ENCODE measurements at places on chromosomes 2 and 18.

GRCh38 chr18:23356915-23357601 lies 96.0 kb upstream of the RIOK3 start:
- DNase-seq: no peak

- DNase-seq: no peak
Observed at GRCh38 chr2:172513524-172513900, 42.4 kb upstream of the PDK1 start.

GRCh38 chr18:2303517-2304238 lies 267.6 kb downstream of the METTL4 start:
- DNase-seq: no peak

DNA sequence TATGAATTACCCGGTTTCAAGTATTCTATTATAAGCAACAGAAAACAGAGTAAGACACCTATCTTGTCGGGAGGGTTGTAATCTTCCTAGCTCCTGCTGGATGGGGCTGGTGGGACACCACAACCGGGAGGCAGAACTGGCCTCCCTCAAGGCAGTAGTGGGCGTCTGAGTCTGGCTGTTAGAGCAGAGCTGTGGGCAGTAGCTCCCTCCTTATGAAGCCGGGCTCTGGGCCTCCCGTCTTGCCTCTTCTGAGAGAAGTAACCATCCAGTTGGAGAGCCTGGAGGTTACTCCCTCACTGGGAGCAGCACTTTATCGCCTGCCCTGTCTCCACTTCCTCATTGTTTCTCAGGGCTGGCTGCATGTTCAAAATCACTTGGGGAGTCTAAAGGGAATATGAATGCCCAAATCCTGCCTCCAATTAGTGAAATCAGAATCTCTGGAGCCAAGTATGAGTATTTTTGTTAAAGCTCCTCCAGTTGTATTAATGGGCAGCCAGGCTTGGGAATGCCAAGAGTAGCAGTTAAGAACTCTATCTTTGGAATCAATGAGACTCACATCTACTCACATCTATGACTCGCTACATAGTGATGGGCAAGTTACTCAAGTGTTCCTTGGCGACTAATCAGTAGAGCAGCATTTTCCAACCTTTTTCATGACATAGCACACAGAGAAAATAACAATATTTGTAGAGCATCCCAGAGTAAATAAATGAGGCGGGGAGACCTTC lies 27.3 kb upstream of the NRP2 start:
- no peak for DNase-seq

DNA sequence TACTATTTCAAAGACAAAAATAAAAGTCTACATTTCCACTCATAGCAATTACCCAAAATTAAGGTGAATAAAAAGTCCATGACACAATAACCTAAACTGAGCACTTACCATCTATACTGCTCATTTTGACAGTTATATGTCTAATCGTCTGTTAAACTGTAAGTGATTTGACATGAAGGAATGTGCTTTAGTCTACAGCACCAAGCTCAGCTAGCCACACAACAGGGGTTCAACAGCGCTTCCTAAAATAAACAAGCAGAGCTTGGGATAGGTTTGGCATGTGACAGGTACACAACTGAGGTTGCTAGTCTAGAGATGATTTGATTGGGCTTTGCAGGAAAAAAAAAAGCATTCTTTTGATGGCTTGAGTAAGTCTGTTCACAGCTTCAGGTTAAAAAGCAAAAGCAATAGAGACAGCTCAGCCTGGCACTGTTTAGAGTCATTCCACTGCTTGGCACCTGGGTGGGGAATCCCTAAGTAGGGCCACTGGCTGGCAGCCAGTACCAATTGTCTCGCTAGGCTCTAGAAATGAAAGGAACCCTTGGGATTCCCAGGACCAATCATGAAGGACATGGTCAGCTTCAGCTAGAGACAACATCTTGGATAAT lies 78.6 kb downstream of the BARD1 start:
- DNase-seq: no peak

- no peak for DNase-seq
Observed at GRCh38 chr2:10398496-10398895, 49.6 kb downstream of the ODC1 start.

DNA sequence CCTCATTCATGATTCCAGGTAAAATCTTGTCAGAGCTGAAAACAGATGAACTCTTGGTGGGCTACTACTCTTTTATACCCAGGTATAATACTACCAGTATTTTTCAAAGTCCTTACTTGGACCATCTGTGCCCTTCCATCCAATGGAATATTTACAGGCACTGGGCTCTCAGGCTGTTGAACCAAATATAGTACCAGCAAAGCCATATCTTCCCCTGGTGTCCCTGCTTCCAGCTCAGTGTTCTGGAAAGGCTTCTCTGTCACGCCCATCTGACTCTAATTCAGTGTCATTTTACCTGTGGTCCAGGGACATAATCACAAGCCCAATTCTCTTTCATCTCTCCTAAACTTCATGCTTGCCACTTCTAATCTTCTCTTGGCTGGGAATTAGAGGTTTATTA lies 119.2 kb upstream of the STK17B start:
- DNase-seq: no peak

DNA sequence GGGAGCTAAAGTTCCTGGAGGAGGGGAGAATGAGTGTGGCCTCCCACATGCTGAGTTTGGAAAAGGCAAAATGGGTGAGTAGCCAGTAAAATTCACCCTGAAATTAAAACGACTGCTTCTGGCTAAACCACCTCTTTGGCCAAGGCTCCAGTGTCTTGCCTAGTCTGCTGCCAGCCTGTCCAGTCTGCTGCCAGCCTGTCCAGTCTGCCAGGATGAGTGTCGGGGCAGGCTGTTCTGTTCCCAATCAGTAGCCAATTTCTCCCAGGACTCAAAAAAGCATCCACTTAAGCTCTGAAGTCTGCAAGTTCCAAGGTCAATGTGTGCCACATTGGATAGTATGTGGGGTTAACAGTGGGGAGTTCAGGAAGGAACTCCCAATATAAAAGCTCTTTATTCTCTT lies 134.6 kb upstream of the KLHL29 start:
- no peak for DNase-seq

DNA sequence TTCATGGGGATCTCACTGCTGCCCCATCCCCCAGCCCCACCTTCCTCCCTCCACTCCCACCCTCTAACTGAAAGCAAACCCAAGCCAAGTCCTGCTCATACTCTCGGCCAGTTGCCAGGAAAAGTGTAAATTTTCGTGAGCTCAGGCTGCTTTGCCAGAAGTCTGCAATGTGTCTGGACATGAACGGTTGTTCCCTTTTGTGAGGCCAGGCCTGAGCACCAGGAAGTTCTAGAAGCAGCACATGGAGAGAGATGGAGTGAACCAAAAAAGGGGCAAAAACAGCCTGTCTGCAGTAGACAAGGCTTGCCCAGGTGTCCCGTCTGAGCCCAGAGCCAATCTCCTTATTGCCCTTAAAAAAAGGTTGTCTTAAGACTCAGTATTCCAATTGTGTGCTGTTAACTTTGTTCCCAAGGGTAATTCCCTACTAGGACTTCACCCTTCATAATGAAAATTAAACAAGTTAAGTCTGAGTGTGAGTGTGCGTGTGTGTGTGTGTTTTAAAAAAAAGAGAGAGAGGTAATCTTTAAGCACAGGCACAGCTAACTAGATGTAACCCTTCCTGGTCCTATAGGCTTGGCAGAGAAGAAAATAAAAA lies 247.1 kb downstream of the BCL11A start:
- DNase-seq: no peak

DNA sequence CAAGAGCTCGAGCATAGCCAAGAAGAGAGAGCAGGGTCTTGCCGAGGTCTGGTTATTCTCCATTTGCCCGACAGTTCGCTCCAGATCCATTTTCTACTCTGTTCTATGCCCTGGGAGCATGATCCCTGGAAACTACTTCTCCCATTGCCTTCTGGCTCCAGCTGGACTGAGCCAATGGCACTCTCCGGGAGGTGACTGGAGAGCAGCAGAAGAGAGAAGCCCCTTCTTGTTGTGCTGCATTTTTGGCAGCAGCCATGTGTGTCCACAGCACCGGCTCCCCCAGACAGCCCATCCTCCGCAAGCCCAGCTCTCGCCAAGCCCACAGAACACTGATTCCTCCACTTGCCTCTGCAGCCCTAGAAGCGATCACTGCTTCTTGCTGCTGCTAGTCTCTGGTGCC lies 345.5 kb downstream of the TNS1 start:
- DNase-seq: no peak

GRCh38 chr2:28624793-28625701 lies 126.6 kb upstream of the PPP1CB start:
- peak; percentile 62 for DNase-seq

DNA sequence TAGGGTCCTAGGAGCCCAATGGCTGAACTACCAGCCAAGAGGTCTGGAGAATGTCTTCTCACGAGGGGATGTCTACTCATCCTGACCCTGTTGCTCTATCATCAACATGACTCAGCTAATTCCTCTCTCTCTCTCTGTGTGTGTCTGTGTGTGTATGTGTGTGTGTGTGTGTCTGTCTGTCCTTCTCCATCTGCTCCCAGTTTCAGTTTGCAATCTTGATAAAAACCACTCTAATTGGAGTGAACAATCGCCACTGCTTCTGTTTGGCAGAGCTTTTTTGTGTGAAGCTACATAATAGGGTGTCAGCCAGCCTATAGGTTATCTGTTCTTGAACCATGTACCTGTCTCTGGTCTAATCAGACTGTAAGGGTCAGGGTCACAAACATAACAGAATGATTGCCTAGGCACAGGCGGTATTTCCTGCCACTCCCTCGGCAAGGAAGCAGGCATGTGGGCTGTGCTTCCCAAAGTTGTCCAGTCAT lies 219.8 kb downstream of the SH3BP4 start:
- DNase-seq: no peak

- no peak for DNase-seq
Observed at GRCh38 chr2:32991091-32991845, 44.5 kb downstream of the LTBP1 start.

DNA sequence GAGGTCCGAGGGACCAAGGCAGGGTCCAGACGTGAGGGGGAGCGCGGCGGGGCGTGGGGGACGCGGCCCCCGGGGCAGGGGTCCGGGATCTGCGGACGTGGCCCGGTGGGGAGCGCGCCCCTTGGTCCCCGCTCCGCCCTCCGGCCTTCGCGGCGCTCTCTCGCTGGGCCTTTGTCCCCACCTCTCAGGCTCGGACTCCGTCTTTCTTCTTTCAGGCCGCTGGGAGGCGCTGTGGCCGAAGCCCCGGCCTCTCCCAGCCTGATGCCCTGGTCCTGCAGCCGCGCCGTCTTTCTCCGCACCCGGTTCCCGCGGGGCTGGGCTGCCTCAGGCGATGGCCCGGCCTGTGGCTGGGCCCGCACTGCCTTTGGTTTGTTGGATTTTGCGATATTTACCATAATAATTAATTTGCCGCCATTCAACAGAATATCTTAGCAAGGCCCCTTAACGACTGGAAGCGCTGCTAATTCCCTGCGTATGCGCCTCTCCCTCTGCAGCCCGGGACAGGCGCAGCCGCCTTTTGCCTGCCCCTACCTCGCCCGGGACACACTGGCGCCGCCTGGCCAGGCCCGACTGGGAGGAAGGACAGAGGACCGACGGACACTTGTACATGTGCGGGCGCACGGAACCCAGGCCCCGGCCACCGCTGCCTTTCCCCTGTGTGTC lies 10.8 kb downstream of the SIX3 start:
- DNase-seq: no peak

All from stimulated activated CD8-positive, alpha-beta memory T cell treated with anti-CD3 and anti-CD28 coated beads, Interleukin-7, amount 100 ng/mL, for 48 hours (primary cell).